ENCODE measurements at places on chromosomes 16 and 17.
A peak's percentile ranks its signal among the peaks of the same experiment; 100 is the strongest.

DNA sequence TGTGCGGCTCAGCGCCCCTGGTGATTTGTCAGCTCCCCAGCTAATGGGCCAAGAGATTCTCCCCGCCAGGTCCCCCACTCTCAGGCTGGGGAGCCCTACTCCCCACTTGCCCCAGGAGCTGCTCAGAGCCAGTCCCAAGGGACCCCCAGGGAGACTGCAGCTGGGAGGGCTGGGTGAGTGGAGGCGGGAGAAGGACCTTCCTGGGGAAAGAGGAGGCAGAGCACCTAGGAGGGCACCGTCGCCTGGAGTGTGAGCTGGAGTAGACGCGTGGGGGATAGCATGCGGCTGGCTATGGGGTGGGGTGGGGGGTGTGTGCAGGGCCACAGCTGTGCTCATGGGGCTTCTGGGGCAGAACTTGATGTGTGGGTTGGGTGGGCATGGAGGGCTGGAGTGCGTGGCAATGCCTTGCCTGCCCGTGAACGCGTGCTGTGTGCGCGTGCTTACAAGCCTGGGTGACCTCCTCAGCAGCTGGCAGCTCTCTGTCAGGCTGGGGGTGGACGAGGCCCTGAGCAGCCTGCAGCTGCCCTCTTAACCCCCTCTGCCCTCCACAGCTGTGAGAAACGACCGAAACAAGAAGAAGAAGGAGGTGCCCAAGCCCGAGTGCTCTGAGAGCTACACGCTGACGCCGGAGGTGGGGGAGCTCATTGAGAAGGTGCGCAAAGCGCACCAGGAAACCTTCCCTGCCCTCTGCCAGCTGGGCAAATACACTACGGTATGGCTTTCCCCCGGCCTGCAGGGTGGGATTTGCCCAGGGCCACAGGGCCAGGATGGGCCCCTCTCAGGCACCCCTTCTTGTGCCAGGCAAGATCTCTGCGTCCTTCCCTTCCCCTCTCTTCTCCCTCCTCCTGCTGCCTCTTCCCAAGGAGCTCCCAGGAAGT lies 12.9 kb downstream of the GJD3 start:
- no peak for DNase-seq

- no peak for DNase-seq
Observed at GRCh38 chr17:72962106-72962505, 130.4 kb downstream of the SLC39A11 start.

GRCh38 chr16:51820176-51820575 lies 669.1 kb upstream of the SALL1 start:
- DNase-seq = no peak

DNA sequence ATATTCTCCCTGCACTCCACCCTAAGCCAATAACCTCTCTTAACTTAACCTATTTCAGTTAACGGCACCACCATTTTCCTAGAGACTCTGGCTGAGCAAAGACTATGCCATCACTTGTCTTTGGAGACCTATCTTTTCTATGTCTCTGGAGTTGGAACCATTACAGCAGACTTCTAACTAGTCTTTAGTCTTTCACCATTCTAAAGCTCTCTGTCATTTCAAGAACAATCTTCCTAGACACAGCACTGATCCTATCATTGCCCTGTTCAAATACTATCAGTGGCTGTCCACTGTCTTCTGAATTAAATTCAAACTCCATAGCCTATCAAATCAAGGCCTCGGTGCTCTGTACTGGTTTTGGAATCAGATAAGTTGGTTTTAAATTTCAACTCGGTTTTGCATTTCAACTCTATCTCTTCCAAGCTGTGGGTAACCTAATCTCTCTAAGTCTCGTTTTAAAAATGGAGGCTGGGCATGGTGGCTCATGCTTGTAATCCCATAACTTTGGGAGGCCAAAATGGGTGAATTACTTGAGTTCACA lies 31.9 kb downstream of the RNF43 start:
- DNase-seq = no peak

DNA sequence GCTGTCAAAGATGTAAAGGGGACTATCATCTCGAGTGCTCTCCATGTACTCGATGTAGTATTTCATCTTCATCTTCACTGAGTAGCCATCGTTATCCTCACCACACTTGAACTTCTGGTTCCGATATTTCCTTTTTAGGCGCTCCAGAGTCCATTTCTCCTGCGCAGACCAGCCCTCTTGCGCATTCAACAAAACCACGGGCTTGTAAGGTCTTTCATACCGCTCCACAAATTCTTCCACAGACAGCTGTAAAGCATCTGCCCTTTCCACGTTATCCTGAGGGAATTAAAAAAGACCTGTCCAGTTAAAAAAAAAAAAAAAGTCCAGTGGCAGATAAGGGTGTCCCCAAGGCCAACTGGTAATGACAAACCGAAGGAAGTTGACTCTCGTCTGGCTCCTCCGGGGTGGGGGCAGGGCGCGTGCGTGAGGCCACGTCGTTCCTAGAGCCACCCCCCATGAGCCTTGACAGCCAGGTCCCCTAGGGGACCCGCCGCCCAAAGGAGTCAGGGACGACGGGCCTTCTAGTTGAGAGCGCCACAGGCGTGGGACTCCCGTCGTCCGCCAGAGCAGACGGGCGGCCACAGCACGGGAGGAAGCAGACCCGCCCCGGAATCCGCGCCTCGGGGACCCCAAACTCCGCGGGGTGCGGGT lies 701 bp downstream of the JMJD6 start:
- peak; percentile 65 for DNase-seq

DNA sequence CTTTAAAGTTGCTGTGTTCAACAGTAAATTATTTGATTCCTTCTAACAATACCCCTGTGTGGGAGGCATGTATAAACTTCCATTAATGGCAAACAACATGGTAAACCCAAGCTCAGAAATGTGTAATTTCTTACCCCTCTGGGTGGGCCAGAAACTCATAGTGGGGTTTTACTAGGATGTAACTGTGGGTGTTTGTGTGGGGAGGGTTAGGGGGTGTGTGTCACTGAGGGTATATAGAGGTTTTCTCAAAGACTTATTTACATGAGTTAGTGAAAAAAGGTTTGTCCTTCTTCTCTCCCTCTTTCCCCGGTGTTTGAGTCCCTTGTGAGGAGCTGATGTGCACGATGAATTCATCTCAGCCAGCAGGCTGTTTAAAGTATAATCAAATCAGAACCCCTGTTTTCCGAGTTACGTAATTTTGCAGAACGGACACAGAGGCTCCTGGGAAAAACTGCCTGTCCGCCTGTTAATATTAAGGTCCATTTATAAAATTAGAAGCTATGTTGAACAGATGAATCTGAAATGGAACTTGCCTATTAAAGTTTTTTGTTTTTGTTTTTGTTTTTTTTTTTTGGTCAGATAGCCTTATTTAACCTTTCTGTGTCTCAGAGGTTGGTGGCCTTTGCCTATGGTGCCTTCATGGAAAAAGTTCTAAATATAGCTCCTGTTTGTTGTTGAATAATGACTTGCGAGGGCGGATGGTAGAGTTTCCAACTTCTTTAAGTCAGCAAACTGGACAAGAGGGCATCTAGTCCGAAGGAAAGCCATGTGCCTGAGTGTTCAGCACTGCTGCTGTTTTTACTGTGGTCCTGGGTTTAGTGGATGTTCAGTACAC lies 73.3 kb downstream of the MSI2 start:
- no peak for DNase-seq

- no peak for DNase-seq
Observed at GRCh38 chr17:50265690-50266315, 8.5 kb upstream of the TMEM92 start.

- DNase-seq = no peak
Observed at GRCh38 chr16:54648575-54648974, 282.1 kb upstream of the IRX5 start.

- peak; percentile 57 for DNase-seq
Observed at GRCh38 chr16:46929378-46930332, 43.8 kb downstream of the DNAJA2 start.

GRCh38 chr17:43683928-43684653 lies 22.4 kb upstream of the MEOX1 start:
- no peak for DNase-seq

DNA sequence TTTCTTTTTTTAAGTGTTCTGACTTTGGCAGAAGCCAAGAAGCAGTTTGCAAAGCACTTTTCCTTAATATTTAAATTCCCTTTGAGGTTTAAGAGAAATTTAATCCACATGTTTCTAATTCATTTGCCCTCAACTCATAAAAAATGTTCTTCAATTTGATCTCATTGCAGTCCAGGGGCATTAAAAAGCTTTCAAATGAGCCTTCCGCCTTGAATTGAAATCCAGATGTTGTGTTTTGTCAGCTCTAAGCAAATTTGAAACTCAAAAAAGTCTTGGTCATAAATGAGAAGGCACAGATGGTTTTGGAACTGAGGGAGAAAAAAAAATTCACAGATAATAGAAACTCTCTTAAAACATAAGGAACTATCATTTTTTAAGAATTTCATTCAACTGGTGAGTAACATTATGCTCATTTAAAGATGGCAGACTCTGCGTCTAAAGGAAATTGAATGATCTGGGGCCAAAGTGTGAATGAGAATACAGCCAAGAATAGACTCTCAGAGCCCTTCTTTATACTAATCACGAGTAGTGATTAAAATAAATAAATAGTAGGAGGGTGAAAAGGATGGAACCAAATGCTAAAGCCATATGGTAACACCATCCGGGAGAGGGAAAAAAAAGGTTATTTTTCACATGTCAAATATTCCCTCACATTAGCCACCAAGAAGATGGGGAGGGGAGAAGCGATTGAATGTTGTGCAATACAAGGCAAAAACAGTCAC lies 1304.7 kb downstream of the CDH8 start:
- DNase-seq = no peak

DNA sequence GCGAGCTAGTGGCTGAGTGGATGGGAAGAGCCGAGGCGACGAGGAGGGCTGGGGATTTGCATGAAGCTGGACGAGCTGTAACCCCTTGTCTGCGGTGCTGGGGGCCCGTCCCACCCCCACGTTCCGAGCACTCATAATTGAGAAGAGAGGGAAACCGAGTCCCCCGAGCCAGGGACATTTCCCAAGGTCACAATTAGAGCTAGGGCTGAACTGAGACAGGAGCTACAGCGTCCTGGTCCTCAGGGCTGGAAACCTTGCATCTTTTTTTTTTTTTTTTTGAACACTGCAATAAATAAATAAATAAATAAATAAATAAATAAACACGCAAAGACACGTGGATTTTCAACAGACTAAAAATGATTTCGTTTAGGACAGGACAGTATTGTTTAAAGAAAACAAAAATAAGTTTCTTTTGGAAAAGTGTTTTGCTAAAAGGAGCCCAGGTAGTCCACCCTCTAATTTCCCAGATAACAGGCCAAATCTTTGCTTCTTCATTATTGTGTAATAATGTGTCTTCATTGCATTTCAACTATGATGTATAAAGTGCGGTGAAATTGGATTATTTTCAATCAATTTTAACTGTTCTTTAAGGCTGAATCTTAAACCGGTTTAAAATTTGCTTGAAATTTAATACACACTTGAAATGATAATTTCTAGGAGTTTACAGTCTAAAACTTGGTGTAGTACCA lies 992 bp downstream of the GDPD1 start:
- no peak for DNase-seq

DNA sequence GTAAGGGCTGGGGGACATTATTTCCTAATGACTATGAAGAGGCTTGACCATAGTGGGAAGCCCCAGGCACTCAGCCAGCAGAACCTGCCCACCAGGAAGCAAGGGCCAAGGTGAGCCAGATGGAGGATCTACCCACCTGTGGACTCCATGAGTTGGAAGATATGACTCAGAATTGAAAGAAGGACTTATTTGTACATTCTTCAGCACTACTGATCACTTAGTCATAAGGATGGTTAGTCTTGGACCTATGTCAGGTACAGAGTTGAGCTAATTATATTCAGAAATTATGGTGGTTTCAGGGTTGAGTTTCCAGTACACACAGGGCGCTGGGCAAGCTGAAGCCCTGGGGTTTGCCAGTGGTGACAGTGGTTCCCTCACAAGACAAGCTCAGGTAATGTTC lies 24.0 kb upstream of the GRIN2A start:
- no peak for DNase-seq

- DNase-seq = no peak
Observed at GRCh38 chr16:73280388-73280787, 232.5 kb upstream of the ZFHX3 start.

DNA sequence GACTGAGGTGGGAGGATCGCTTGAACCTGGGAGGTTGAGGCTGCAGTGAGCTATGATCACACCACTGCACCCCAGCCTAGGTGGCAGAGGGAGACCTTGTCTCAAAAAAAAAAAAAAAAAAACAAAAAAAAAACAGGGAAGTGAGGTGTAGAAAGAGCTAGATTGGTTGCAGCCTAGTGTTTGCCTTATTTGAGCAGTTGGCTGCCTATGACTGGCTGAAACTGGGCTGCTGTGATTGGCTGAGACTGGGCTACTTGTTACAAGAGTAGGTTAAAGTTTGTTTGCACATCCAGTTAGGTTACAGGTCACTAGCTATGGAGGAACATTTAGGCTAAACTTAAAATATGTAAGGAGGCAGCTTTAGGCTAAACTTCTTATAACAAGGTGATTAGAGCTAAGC lies 5.7 kb downstream of the DHRS7B start:
- DNase-seq = no peak

DNA sequence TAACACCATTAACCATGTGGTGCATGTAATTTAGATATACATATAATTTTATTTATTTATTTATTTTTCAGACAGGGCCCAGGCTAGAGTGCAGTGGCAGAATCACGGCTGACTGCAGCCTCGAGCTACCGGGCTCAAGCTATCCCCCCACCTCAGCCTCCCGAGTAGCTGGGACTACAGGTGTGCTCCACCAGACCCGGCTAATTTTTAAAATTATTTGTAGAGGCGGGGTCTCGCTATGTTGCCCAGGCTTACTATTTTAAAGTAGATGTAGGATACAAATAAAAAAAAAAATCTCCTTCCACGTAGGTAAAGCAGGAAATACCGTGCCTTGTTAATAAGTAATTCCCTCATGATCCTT lies 446 bp upstream of the COQ7 start:
- DNase-seq = no peak

DNA sequence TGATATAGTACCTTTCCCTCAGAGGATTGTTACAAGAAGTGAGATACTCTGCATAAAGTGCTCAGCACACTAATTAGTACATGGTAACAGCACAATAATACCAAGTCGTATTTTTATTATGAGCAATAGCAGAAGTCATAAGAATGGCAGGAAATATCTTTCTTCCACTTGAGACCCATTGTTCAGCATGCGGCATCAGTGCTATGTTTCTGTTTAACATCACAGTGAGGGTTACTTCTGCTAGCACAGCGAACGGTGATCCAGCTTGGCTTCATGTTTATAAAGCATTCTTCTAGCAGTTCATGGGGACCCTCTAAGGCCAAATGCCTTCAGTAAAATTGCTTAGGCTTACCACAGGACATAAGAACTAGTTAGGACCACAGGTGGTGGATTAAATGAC lies 83.1 kb downstream of the MYO1D start:
- no peak for DNase-seq
